RWPE2 (cell line): ENCODE measurements at places on chromosomes 2 and 18.

DNA sequence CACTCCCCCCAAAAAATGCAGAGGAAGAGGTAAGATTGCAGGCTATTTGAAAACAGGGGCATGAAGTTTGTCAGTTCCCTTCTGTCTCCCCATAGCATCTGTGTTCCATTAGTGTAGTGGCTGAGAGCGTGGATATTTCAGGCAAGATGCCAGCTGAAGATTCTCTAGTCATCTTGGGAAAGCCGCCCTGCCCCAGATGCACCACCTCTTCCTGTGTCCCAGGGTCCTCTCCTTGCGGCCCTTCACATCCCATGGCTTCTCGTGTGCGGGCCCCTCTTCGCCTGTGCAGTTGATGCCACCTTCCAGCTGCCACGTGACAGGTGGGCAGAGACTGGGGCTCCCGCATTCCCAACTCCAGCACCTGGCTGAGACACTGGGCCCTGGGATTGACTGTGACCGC, 16.1 kb downstream of the TMEM127 start:
- DNase-seq, result no peak

GRCh38 chr2:174868878-174869277, 104.6 kb upstream of the CHRNA1 start:
- DNase-seq, result no peak

GRCh38 chr18:49560277-49560623, 1.6 kb upstream of the LIPG start:
- no peak for DNase-seq

GRCh38 chr2:147449323-147449991, 395.4 kb upstream of the ACVR2A start:
- no peak for DNase-seq

- no peak for DNase-seq
These were observed 126.9 kb downstream of the CYRIA start for GRCh38 chr2:16538707-16539106.

- DNase-seq, result no peak
These were observed 4.8 kb downstream of the GDF7 start for GRCh38 chr2:20671736-20672080.

DNA sequence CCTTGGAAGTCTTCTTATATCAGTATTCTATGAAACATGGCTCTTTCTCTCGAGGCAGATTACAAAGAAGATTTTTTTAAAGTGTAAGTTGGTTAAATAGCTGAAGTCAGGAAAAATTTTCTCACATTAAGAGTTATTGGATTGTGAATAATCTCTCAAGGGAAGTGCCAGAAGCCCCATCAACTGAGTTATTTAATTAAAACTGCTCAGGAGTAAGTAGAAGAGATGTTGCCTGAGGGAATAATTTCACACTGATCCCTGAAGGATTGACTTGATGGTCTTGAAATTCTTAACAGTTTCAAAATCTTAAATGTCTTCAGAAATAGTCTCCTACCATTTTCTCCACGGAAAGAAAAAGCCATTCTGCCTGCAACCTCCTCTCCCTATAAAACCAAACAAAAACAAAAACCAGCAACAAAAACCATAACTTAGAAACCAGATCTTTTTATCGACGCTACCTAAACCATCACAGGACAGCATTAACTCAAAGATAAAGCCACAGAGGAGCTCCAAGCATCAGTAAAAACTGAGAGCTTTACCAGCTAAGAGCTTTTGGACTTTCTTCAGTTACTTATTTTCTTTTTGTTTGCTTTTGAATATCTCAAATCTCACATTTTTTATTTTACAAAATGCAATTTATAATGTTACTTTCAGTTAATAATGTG, 12.9 kb downstream of the CD226 start:
- DNase-seq, result no peak

DNA sequence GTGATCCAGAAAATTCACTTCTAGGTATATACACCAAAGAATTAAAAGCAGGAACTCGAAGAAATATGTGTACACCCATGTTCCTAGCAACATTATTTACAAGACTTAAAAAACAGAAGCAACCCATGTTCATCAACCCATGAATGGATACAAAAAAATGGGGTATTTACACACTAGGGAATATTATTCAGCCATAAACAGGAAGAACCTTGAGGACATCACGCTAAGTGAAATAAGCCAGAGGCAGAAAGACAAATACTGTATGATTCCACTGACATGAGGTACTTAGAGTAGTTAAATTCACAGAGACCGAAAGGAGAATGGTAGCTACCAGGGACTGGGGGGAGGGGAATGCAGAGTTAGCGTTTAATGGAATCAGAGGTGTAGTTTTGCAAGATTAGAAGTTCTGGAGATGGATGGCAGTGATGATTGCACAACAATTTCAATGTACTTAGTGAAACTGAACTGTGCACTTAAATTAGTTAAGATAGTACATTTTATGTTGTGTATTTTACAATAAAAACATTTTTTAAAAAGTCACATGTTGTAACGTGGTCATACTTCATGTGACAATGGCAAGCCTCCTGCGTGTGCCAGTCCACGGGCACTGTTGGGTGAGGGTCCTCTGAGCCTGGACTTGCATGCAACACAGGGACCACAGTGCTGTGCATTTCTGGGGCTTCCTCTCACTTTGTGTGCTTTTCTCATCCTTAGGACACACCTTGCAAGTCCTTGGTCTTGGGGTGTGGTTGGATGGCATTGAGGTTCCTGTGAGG, 206.1 kb upstream of the HDAC4 start:
- DNase-seq, result no peak

GRCh38 chr2:168552450-168552856, 96.4 kb downstream of the CERS6 start:
- no peak for DNase-seq

GRCh38 chr2:127365211-127365643, 22.5 kb downstream of the MAP3K2 start:
- DNase-seq, result no peak

DNA sequence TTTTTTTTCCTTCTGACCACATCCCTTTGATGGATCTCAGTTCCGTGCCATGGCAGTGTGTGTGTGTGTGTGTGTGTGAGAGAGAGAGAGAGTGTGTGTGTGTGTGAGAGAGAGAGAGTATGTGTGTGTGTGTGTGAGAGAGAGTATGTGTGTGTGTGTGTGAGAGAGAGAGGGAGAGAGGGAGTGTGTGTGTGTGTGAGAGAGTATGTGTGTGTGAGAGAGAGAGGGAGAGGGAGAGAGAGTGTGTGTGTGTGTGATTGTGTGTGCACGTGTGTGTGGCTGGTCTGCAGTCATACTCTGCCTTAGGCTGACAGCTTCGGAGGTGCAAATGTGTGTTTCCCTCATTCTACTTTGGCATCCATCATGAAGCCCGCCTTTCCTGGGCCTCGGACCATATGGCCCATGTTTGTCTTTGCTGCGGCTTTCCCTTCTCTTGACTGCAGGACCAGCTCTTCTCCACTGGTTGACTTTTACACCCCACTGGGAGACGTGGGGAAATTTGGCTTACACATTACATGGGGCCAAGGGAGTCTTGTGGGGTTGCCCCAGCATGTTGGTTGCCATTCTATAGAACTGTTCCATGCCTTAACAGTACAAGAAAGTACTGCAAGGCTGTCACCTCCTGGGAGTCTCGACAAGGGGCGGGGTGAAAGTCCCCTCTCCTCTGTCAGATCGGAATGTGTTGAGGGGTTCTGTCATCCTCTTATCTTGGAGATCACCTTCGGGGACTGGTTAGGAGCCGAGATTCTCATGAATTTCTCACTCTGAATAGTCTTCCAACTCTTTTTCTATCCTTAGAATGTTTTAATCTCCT, 21.6 kb downstream of the TSN start:
- no peak for DNase-seq

GRCh38 chr18:10439898-10440297, 14.5 kb upstream of the APCDD1 start:
- no peak for DNase-seq

DNA sequence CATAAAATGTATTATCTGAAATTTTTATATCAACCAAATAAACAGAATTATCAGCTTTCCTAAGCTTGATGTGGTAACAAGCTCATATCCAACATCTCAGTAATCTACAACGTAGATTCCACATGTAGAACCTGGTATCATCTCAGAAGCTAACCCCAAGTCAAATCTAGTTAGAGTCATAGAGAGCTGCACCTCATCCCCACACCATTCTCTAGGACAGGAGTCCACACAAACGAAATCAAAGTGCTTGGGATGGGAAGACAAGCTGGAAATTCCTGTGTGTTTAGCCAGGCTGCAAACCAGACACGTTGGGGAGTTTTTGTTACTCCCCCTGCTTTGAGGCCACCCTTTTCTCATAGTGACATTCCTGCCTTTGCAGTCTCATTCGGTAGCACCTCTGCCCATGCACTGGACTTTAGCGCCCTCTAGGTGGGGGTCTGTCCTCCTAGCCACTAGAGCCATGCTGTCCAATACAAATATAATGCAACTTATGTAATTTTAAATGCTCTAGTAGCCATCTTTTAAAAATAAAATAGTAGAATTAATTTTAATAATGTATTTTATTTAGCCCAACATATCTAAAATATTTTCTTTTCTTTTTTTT, 28.1 kb upstream of the SATB2 start:
- no peak for DNase-seq

GRCh38 chr2:58925676-58926081, 684.6 kb upstream of the FANCL start:
- no peak for DNase-seq

DNA sequence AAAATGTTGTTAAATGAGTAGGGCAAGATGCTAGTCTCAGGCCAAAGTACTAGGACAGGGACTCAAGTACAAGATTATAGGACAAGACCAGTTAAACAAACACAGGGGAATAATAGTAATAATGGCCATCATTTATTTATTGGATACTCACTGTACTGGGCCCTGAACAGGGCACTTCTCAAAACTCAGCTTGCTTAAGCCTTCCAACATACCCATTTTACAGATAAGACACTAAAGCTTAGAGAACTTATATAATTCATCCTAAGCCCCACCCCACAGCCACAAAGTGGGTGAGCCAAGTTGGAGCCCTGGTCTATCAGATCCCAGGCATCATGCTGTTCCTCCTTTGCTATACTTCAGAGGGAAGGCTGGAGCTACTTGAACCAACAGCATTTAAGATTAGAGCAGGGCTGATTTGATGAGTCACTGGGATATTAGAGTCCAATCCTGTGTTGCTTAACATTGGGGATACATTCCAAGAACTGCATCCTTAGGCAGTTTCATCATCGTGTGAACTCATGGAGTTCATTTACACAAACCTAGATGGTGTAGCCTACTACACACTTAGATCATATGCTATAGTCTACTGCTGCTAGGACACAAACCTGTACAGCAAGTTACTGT, 153.6 kb downstream of the MTCL1 start:
- DNase-seq, result no peak

DNA sequence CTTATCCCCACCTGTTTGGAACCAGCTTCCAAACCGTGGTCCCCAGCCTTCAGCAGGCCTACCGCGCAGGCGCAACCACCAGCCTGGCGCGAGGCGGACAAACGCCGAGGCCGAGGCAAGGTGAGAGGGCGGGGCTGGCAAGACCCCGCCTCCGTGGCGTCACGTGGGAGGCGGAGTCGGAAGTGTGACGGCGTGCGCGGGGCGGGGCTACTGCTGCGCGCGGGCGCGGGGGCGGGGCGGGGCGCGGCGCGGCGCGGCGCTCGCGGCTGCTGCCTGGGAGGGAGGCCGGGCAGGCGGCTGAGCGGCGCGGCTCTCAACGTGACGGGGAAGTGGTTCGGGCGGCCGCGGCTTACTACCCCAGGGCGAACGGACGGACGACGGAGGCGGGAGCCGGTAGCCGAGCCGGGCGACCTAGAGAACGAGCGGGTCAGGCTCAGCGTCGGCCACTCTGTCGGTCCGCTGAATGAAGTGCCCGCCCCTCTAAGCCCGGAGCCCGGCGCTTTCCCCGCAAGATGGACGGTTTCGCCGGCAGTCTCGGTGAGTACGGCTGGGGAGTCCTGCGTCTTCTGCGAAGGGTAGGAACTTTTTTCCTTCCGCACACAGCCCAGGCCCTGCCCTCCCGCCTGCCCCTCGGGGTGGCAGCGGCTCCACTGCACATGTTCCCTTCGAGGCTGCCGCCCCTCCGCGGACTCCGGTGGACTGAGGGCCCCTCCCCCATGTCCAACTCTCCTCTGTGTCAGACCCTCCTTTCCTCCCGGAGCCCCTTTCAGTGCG, at the start of gene EML4:
TSS of gene EML4 (plus strand) at position 254 of the 774 bp plus-strand sequence. CDS start at position 513, 259 bp downstream.
- peak; percentile 81 for DNase-seq

DNA sequence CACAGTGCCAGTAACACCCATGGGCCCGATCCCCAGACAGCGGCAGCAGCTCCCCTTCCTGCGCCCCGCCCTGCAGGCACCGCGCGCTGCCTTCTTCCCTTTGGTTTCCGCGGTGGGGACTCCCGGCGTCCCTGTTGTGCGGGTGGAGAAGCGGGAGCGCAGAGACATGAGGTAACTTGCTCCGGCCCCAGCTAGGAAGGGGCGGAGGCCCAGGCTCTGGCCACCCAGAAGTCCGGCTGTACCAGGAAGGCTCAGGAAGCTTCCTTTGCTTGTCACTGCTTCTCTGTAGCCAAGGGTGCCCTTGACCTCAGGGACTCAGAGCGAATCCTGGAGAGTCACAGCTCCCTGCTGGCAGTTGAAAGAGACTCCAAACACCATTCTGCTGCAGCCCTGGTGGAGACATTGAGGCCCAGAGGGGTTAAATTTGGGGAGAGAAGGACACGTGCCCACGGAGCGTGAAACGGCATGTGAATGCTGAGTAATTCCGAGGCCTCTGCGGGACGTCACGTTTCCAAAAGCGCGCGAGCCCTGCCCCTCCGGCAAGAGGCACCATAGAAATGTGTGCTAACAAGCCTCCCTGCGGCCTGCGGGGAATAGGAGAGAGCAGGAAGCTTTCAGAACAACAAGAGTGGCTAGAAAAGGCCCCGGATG, 6.7 kb upstream of the ADCY3 start:
- no peak for DNase-seq

DNA sequence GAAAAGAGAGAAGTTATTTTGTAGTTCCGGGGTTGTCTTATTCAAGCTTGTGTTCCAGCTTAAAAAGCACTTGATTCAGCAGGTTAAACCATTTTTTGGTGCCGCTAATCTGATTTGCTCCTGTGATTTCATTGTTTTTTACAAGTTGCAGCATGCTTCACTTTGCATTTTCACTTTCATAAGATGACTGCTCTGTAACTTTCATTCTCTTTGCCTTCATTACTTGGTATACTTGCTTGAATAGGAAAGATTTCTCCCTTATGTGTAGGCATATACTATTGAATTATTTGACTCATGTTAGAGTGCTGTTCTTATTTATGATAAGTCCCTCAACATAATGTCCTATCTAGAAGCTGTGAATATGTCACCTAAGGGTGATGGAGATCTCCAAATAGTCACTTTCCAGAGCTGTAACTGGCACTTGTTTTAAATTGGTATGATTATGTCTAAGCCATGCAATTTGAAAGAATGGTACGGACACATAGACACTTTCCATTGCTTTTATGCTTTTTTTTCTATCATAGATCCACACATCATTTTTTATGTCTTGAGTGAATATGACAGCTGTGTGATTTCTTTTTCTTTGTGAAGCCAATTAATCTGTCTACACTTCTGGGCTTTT, 254.5 kb downstream of the DSEL start:
- no peak for DNase-seq

- no peak for DNase-seq
These were observed 87.6 kb downstream of the MGAT5 start for GRCh38 chr2:134341476-134341875.
